HTR-8/SVneo (cell line): ENCODE measurements at places on chromosomes 11 and 22.

GRCh38 chr22:42887120-42887519 is 30.0 kb upstream of the ARFGAP3 start:
- DNase-seq, result no peak

DNA sequence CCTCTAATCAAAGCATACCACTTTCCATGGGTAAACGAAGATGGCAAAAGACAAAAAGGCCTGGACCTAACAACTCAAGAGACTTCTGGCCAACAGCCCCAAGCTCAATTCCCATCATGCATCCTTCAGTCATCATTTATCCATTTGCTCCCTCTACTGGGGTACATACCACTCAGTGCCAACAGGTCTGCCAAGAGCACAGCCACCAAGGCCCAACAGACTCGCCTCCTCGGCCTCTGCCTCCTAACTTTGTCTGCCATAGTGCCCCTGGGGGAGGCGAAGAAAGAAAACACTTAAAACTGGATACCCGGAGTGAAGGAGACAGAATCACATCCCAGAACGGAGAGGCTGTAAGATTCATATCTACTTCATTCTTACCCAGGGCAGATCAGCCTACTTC is 1.1 kb downstream of the HYOU1 start:
- peak; percentile 44 for DNase-seq

- DNase-seq, result no peak
Measured at GRCh38 chr11:78085972-78086371, 6.3 kb upstream of the NDUFC2 start.

GRCh38 chr11:122264121-122264520 is 148.1 kb upstream of the BLID start:
- DNase-seq, result no peak

- DNase-seq, result no peak
Measured at GRCh38 chr22:23237841-23238240, 57.5 kb downstream of the BCR start.

GRCh38 chr11:59224351-59224928 is 11.7 kb upstream of the MPEG1 start:
- no peak for DNase-seq

GRCh38 chr11:95541715-95542114 is 247.9 kb downstream of the FAM76B start:
- DNase-seq, result no peak

DNA sequence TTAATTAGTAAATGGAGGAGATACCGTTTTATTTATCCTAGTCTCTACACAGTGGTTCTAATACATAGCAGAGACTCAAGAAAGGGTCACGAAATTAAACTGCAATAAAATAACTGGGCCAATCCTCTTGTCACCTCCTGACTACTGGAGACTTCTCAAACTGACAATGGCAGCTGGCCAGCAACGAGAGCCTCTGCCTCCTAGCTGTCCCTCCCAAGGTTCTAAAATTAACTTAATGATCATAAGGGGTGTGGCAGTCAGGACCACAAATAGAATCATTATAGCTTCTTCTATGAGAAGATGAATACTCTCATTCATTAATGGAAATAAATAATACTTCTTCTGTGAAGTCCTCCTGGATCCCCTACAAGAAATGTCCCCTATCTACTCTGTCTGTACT is 63.8 kb upstream of the APOA1 start:
- no peak for DNase-seq

- peak; percentile 91 for DNase-seq
Measured at GRCh38 chr11:64777449-64778222, 706 bp downstream of the SF1 start.

DNA sequence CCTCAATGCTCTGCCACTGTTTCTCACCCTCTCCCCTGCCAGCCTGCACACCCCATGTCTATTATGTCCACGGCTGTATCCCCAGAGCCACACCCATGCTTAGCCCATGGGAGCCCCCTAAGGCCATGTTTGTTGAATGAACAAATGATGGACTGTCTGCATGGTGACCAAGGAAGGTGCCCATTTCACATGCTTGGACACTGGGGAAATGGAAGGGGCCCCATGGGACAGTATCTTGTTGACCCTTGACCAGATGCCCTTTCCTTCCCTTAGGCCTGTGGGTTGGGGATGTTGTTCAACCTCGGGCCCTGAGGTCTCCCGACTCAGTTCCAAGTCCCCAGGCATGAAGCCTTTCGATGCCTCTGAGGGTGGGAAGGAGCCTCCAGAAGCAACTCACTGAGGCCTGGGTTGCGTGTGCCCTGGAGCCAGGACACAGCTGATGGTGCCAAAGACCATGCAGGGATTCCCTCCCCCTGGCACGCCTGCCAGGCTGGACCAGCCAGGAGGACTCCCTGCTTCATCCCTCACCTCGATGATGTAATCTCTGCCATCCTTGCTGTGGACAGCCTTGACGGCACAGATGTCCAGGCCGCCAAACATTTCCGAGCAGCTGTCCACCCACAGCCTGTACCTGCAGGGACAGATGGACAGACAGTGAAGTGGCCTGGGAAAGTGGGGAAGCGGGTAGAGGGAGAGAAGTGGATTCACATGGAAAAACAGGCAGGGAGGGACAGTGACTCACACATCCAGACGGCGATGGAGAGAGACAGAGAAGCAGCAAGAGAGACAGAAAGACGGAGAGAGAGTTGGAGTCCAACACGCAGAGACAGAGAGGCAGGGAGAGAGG is 58.9 kb downstream of the FBXO7 start:
- no peak for DNase-seq

DNA sequence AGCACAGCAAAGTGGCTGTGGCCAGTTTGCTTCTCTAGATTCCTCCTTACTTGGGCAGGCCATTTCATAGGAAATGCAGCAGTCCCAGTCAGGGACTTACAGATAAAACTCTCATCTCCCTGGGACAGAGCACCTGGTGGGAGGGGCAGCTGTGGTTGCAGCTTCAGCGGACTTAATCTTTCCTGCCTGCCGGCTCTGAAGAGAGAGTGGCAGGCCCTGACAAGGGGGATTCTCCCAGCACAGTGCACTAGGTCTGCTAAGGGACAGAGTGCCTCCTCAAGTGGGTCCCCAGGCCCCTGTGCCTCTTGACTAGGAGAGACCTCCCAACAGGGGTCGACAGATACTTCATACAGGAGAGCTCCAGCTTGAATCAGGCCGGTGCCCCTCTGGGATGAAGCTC is 1649.1 kb downstream of the LRRC4C start:
- DNase-seq, result no peak

GRCh38 chr11:68868221-68868835 is 26.6 kb upstream of the CPT1A start:
- no peak for DNase-seq

DNA sequence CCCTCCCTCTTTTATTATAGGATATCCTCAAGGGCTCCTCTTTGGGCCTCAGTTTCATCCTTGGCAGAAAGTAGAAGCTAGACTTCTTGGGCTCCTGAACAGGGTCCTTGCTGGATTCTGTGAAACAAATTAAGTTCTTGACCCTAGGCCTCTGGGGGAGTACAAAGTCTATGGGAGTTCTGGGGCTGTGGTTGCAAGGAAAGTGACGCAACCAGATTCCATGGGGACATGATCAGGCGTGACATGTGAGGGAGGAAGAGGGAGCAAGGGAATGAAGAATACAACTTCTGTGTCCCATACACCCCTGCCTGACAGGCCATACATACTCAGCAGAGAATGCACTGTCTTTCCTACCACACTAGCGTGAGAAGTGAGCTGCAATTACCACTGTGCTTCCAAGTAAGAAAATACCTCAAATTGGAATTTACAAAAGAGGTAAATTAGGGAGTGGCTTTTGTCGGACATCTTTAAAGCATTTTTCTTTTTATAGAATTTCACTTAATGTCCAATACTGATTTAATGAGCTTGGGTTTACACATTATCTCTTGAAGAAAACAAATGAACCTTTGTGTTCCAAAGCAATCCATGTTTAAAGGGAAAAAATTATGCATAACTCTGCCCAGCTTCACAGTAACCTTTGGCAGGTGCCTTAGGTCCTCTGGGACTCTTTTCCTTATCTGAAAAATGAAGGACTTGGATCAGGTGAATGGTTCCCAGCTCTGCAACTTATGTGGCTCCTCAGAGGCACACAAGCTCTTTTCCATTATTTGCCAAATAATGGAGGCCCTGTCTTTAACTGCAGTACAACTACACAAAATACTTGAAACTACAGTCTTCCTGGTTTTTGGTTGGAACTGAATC is 38.9 kb downstream of the LIMK2 start:
- DNase-seq, result no peak

DNA sequence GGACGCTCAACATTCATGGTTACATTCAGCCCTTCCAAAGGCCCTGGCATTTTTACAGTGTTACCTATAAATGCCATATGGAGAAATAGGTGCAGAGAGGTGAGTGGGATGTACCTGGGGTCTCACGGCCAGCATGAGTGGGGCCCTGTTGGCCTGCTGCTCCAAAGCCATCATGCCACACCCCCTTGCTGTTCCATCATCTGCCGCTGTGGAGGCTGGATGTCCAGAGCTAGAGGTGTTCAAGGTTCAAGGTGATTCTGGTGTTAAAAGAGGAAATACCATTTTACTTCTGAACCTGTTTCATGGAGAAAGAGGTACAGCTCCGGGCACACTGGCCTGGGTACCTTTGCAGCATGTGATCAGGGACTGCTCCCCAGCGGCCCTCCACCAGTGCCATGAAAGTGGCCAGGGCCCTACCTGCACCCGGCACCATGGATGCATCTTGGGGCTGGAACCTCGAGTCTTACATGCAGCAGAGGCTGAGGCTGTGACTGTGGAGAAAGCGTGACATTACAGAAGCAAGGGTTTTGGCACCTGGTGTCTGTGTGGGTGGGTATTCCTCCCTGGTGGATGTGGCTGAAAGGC is 68.6 kb downstream of the PARVB start:
- DNase-seq, result no peak

- DNase-seq, result no peak
Measured at GRCh38 chr11:46272816-46273427, 4.5 kb upstream of the CREB3L1 start.
